ENCODE measurements at places on chromosomes 6 and 20.

GRCh38 chr20:1281279-1282057 lies 15.4 kb downstream of the SNPH start:
- DNase-seq = no peak

- DNase-seq = no peak
Measured at GRCh38 chr6:90925726-90926125, 338.9 kb upstream of the MAP3K7 start.

GRCh38 chr6:17768388-17768787 lies 61.7 kb upstream of the NUP153 start:
- no peak for DNase-seq

DNA sequence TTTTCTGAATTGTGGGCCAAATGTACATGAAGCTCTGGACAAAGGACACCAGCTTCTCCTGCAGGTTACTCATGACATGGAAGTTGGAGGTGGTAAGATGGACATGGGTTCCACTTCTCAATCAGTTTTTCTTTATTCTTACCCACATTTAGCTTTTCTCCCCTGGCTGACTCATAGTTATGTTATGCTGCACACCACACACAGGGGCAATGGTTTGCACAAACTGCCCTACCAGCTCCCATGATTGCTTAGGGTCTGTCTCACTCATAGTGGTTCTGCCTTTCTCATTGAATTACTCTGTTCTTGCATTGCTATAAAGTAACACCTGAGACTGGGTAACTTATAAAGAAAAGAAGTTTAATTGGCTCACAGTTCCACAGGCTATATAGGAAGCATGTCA lies 4.5 kb upstream of the CD109 start:
- no peak for DNase-seq

- DNase-seq = no peak
Measured at GRCh38 chr6:4518506-4518905, 257.7 kb upstream of the CDYL start.
